Hematopoietic multipotent progenitor cell treated with erythropoietin and hydrocortisone succinate and interleukin-3 and kit ligand, for 17 days (in vitro differentiated cells): ENCODE measurements at places on chromosomes 3 and 15.

DNA sequence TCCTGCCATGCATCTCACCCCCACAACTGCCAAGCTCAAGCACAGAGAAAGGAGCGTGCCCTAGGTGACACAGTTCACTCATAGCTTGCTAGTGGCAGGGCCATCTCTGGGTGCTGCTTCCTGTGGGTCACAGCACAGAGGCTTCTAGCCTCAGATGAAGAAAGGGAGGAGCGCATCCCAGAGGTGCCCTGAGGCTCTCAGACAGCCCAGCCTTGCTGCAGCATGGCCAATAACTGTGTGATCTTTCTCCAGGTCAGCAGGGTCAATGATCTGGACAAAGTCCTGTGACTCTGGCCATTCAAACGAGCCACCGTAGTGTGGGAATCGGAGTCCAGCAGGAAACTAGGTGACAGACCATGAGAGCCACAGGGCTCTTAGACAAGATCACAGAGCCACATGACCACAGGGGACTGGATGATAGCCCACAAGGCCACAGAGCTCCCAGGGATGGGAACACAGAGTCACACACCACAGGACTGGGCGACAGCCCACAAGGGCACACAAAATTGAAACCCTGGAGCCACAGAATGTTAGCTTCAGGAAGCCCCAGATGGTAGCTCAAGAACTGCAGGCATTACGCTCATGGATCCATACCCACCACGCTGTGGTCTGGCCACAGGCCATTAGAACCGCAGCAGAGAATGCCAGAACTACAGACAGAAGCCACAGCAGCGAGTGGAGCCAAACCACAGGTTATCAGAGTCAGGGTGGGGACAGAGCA, 25.9 kb upstream of the GRIP2 start:
- no peak for DNase-seq

DNA sequence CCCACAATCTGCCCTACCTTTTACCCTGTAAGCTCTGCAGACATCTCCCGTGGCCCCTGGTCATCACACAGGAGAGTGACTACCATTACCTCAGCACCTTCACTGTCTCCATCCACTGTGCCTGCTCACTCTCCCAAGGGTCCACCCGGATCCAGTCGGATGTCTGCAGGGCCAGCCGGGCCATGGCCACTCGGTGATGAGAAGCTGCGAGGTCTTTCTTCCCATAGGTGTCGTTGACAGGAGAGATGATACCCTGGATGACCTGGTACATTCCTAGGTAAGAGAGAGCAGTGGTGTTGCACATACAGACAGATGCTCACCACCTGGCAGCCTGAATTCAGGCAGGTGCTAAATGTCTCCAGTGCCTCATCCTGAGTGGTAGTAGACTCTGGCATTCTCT, 39.2 kb upstream of the RBP1 start:
- DNase-seq = no peak

- DNase-seq = no peak
These were observed 178.6 kb upstream of the TRIM42 start for GRCh38 chr3:140499114-140499757.

DNA sequence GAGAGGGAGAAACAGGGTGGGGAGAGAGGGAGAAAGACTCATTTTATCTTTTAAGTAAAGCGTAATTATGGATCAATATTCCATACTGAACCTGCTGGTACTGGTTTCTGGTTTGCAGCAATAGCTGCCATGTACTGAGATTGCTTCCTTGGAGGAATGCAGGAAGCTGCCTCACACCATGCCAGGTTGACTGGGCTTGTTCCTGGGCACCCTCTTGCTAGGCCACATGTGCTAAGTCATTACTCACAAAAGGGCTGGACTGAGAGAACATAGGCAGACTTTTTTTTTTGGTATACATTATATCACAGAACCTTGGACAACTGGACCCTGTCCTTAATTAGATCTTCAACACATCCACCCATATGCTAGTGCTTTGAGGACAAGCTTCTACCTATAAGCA, 193.4 kb downstream of the ZNF621 start:
- DNase-seq = no peak

GRCh38 chr15:90153658-90154057, 47.5 kb upstream of the SEMA4B start:
- no peak for DNase-seq

DNA sequence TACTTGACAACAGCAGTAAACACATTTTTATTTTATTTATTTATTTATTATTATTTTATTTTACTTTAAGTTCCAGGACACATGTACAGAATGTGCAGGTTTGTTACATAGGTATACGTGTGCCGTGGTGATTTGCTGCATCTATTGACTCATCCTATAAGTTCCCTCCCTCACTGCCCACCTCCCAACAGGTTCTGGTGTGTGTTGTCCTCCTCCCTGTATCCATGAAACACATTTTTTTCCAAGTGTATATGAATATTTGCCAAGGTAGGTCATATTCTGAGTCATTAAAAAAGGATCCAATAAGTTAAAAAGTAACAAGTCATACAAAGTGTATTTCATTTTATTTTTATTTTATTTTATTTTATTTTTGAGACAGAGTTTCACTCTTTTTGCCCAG, 567.3 kb upstream of the KCNMB2 start:
- DNase-seq = no peak

DNA sequence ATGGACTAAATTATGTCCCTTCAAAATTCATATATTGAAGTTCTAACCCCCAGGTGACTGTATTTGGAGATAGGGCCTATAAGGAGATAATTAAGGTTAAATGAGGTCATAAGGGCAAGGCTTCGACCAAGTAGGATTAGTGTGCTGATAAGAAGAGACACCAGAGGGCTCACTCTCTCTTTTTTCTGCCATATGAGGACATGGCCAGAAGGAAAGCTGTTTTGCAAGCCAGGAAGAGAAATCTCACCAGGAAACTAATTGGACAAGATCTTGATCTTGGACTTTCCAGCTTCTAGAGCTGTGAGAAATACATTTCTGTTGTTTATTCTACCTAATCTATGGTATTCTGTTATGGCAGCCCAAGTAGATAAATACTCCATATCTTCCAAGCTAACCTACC, 503.6 kb upstream of the NAALADL2 start:
- no peak for DNase-seq

- DNase-seq = peak; percentile 15
These were observed at the start of gene CCR4 for GRCh38 chr3:32951410-32951811. CCR4 (plus strand) TSS chr3:32951644; CDS start chr3:32953423, 1,779 bp downstream.

DNA sequence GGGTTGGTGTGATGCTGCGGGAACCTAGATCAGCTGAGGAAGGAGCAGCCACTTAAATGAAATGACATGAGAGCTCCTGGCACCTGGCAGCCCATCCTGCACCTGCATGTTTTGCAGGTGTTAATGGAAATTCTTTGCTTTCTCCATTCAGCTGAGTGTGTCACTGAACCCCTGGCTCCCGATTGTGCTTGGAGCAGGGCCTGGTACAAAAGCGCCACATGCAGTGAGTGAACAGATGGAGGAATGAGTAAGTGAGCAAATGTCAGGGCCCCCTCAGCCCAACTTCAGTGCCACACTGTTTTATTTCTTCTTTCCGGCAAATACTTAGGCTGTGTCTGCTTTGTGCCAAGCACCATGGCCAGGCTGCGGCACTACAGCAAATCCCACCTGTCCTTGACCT, 132.2 kb downstream of the ASB7 start:
- DNase-seq = no peak

DNA sequence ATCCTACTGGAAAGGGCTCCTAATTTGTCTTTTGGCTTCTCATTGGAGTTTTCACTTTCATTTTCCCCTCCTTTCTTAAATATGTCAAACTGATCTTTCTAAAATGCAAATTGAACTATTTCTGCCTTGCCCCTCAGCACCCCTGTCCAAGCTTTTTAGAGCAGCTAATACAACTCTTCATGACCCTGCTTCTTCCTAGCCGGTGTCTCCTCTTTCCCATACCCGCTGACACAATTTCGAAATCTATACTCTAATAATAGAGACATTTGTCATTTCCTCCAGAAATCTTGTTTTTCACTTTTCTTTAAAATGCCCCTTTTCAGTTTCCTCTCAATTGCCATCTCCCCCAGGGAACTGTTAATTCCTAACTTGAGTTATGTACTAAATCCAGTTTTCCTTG, 2.9 kb upstream of the EPHA3 start:
- no peak for DNase-seq

- DNase-seq = no peak
These were observed 44.1 kb upstream of the VILL start for GRCh38 chr3:37946531-37946889.

DNA sequence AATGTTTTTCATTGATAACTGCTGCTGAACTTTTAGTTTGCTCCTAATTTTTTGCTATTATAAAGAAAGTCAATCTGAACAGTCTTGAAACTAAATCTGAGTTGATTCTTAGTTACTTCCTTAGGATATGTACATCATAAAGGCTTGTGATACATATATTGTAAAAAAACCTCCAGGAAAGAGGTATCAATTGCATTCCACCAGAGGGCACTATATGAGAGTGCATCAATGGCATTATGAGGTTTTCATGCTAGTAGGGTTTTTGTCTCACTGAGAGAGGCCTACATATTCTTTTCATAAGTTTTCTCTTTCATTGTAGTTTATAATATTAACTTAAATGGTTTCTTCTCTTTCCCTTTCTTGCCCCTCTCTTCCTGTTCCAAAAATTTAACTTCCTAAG, 46.9 kb downstream of the PIK3R4 start:
- peak; percentile 67 for DNase-seq

DNA sequence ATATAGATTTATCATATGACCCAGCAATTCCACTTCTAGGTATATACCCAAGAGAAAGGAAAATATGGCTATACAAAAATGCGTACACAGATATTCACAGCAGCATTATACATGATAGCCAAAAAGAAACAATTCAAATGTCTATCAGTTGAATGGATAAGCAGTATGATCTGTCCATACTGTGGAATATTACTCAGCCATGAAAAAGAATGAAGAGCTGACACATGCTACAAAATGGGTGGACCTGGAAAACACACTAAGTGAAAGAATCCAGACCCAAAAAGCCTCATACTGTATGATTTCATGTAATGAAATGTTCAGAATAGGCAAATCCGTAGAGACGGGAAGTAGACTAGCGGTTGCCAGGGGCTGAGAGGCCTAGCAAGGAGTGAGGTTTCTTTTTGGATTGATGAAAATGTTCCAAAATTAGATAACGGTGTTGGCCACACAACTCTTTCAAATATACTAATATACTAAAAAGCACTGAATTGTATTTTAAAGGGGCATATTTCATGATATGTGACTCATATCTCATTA, 33.4 kb downstream of the FGD5 start:
- DNase-seq = no peak

DNA sequence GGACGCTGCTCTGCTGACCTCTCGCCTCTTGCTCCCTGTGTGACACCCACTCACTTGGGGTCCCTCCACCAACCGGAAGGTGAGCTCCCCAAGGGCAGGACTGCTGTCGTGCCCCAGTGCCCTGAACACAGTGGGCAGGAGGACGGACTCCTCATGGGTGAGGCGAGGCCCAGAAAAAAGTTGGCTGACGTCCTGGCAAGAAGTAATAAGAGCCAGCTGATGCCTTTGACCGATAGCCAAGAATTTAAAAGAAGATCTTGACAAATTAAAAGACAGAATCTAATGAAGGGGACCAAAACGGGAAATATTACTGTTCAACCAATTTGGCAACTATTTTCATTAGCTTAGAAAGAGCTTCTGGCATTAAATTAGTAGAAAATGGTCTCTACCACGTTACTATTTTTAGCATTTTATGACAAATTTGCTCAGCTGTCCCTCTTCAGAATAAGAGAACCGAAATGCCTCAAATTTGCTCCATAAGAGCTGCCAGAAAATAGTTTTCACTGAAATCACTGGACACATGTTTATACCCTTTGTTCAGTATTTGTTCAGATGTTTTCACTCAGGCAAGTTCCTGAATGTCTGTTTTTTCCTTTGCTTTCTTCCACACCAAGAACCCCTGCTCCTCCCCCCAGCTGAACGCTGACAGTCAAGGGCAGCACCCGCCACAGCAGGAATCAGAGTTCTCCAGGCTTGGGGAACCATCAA, 60.5 kb downstream of the XXYLT1 start:
- no peak for DNase-seq

DNA sequence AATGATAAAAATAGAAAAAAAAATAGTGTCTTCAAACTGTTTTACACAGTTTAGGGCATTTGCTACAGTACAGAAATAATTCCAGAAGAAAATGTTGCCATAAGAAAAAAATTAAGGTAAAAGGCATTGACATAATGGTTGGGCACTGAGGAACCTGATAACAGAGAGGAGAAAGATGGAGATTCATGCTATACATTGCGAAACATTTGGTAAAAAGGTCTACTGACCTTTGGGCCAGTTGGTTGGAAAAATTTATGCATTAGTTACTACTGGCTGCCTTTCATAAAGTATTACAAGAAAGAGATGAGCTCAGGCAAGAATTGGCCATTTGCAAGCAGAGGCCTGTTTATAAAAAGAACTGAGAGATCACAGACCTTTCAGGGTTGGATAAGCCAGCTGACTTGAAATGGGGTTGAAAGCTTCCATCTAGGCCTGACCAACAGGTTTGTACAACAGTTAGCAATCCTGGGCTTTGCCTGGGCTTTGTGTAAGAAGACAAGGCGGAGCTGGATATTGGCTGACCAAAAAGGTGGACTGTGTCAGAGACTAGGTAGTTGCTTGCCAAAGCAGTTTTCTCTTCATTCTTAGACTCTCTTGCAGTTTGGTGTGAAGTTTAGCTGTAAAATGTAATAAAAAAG, 166.6 kb upstream of the MCTP2 start:
- DNase-seq = no peak

GRCh38 chr3:146163584-146163983, 2.6 kb upstream of the PLOD2 start:
- DNase-seq = no peak

- DNase-seq = no peak
These were observed 143.8 kb downstream of the STT3B start for GRCh38 chr3:31676556-31676955.

GRCh38 chr15:68589783-68590710, 11.3 kb downstream of the CORO2B start:
- no peak for DNase-seq

GRCh38 chr3:59688636-59689035, 638.8 kb upstream of the CFAP20DC start:
- no peak for DNase-seq

- no peak for DNase-seq
These were observed 6.2 kb downstream of the FRMD4B start for GRCh38 chr3:69379661-69380060.

DNA sequence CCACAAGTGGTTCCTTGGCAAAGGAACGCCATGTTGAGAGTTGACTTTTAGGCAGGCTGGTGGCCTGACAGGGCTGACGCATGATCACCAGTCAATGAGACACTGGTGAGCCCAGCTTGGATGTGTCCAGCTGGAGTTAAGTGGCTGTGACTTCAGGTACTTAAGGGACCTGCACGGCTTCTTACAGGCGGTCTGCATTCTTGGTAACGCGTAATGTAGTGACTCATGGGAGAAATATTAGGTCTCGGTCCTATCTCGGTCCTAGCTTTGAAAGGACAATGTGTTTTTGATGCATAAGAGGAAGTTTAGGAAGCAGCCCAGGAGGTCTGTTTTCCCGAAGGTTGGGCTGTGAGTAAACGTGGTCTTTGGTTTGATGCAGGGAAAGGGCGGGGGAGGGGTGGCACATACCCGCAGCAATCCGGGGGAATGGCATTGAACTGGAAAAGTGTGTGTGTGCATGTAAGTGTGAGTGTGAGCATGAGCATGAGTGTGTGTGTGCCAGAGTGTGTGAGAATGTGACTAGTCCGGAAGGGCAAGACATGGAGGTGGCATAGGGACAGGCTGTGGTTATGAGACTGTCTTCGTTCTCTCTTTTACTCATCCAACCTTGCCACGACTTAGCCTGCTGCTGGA, 55.3 kb downstream of the FAM43A start:
- no peak for DNase-seq
